ENCODE measurements at places on chromosomes 16 and 17. TPM values are rescaled to one million over a fixed set of nuclear protein-coding genes. Genes with fewer than 3 reads are reported as not detected.

CD300E gene
- total RNA-seq = not detected

RAB11FIP4 gene
- 0.87 TPM for total RNA-seq

NDRG4 gene
- 29.3 TPM for total RNA-seq

APOBR gene
- 0.07 TPM for total RNA-seq

SLFN5 gene
- total RNA-seq = 4.0 TPM
